Hepatocyte (in vitro differentiated cells): ENCODE measurements at places on chromosomes 6 and 20. TPM values are rescaled to one million over a fixed set of nuclear protein-coding genes. Genes with fewer than 3 reads are reported as not detected.

- peak; percentile 86 for DNase-seq
These were observed at the start of gene HTR1E for GRCh38 chr6:86937219-86938079. Gene HTR1E, plus strand, starts transcription at chr6:86937528. Its CDS starts 77,807 bp downstream, at chr6:87015335.

DNA sequence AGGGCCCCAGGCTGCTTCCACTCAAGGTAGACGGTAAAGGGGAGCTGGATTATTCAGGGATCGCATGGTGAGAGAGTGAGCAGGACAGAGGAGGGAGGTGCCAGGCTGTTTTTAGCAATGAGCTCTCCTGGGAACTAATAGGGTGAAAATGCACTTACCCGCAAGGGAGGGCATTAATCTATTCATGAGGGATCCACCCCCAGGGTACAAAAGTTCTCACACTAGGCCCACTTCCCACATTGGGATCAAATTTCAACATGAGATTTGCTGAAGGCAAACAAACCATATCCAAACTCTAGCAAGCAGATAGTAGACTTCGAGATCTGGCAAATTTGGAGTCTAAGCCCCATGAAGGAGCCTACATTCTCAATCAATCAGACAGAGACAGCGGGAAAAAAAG lies 408.6 kb downstream of the RNF144B start:
- no peak for DNase-seq

DNA sequence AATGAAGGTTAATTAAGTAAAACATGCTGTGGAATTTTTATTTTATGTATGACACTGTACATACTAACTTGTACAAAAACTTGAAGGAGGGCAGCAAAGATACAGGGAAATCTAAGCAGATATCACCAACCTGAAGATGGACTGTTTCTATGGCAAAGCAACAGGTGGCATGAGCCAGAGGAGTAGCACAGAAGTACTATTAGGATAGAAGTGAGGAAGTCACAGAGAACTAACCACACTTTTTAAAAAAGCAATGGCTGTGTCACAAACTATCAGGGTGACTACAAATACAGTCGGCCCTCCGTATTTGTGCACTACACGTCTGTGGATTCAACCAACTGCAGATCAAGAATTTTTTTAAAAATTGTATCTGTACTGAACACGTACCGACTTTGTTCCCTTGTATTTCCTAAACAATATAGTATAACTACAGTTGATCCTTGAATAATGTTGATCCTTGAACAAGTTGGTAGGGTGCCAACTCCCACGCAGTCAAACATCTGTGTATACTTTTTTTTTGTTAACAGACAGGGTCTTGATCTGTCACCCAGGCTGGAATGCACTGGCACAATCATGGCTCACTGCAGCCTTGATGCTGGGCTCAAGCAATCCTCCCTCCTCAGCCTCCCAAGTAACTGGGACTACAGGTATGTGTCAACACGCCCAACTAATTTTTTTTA lies 61.0 kb downstream of the NUDT3 start:
- no peak for DNase-seq

DNA sequence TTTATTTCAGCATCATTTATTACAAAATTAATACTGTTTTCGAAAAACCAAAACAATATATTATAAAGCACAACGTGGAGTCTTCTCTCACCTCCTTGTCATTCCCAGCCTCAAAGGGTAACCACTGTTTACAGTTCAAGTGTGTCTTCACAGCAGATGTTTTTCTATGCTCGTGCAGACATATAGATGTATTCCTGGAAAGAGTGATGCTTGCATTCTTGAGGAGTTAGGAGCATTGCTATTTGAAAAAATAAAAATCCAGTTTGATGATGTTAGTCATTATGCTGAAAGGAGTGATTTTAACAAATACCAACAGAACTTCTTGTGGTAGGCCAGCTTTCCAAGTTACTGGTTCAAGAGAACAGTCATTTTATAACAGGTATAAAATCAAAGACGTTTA lies 234.9 kb downstream of the BCKDHB start:
- no peak for DNase-seq

ABT1 gene
- polyA plus RNA-seq: 30.4 and 32.1 TPM in 2 replicates

SIRPD gene
- not detected in 2 replicates for polyA plus RNA-seq

TPMT gene
- polyA plus RNA-seq: 10.0 and 10.5 TPM in 2 replicates
